Pericardium fibroblast (primary cell): ENCODE measurements at places on chromosomes 7 and 10. TPM values are rescaled to one million over a fixed set of nuclear protein-coding genes. Genes with fewer than 3 reads are reported as not detected.

TMEM254 gene
- total RNA-seq = 11.6 and 11.9 TPM in 2 replicates

CYP3A4 gene
- not detected in 2 replicates for total RNA-seq

ABCC2 gene
- 0.35 and 0.68 TPM in 2 replicates for total RNA-seq

EPO gene
- not detected in 2 replicates for total RNA-seq

KLF14 gene
- total RNA-seq = 0.34 and 0.58 TPM in 2 replicates

EIF5AL1 gene
- 0.34 and 0.47 TPM in 2 replicates for total RNA-seq

TMEM213 gene
- not detected in 2 replicates for total RNA-seq

HOXA13 gene
- not detected in 2 replicates for total RNA-seq

ADCYAP1R1 gene
- total RNA-seq = not detected in 2 replicates

AUTS2 gene
- 2.9 and 6.7 TPM in 2 replicates for total RNA-seq

C10orf53 gene
- not detected in 2 replicates for total RNA-seq

PRTFDC1 gene
- total RNA-seq = 4.1 and 9.6 TPM in 2 replicates

CCDC3 gene
- total RNA-seq = 2.4 and 2.9 TPM in 2 replicates

DRGX gene
- not detected in 2 replicates for total RNA-seq

CDH23 gene
- total RNA-seq = under 0.01 and 1.1 TPM in 2 replicates

AGAP3 gene
- 28.1 and 37.1 TPM in 2 replicates for total RNA-seq

MAGI2 gene
- total RNA-seq = 4.0 and 6.3 TPM in 2 replicates

C10orf95 gene
- total RNA-seq = not detected in 2 replicates

MYPN gene
- 0.34 TPM in 1 of 2 replicates, not detected in the other for total RNA-seq
